Left ventricle myocardium inferior (tissue), 1 donor: ENCODE measurements at places on chromosomes 1 and 21. TPM values are rescaled to one million over a fixed set of nuclear protein-coding genes. Genes with fewer than 3 reads are reported as not detected.

The ELAVL4 gene
- not detected for total RNA-seq

The CFAP141 gene
- total RNA-seq: not detected

The TRIM63 gene
- total RNA-seq: 203 TPM

The CR1 gene
- 2.0 TPM for total RNA-seq

The FBLIM1 gene
- total RNA-seq: 89.1 TPM

The OR2T35 gene
- total RNA-seq: not detected

The TMEM240 gene
- total RNA-seq: 7.2 TPM
